ENCODE measurements at places on chromosomes 5 and 9.
A peak's percentile ranks its signal among the peaks of the same experiment; 100 is the strongest.

DNA sequence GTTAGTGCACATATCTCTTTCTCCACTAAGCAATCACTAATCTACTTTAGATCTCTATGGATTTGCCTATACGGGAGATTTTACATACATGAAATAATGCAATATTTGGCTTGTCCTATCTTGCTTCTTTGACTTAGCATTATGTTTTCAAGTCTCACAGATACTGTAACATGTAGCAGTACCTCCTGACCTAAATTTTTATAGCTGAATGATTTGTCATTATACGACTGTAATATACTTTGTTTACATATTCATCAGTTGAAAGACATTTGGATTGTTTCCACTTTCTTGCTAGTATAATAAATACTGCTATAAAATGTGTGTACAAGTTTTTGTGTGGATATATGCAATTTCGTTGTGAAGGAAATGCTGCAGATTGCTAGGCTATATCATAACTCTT is 1520.8 kb upstream of the CDH6 start:
- no peak for DNase-seq

GRCh38 chr5:1273745-1274144 is 21.1 kb downstream of the TERT start:
- DNase-seq = no peak

DNA sequence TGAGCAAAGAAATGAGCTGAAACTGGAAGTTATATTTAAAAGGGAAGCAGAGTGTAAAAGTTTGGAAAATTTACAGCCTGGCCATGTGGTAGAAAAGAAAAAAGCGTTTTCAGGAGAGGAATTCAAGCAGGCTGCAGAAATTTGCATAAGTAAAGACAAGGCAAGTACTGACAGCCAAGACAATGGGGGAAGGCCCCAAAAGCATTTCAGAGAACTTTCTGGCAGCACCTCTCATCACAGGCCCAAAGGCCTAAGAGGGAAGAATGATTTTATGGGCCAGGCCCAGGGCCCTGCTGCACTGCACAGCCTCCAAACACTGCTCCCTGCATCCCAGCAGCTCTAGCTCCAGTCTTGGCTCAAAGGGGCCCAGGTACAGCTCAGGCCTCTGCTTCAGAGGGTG is 169.7 kb downstream of the GLIS3 start:
- no peak for DNase-seq

GRCh38 chr5:85849411-85849810 is 768.3 kb upstream of the COX7C start:
- no peak for DNase-seq

GRCh38 chr5:160508780-160509361 is 87.2 kb downstream of the PTTG1 start:
- peak; percentile 95 for DNase-seq

- DNase-seq = no peak
Measured at GRCh38 chr9:4829969-4830368, 37.2 kb downstream of the RCL1 start.

DNA sequence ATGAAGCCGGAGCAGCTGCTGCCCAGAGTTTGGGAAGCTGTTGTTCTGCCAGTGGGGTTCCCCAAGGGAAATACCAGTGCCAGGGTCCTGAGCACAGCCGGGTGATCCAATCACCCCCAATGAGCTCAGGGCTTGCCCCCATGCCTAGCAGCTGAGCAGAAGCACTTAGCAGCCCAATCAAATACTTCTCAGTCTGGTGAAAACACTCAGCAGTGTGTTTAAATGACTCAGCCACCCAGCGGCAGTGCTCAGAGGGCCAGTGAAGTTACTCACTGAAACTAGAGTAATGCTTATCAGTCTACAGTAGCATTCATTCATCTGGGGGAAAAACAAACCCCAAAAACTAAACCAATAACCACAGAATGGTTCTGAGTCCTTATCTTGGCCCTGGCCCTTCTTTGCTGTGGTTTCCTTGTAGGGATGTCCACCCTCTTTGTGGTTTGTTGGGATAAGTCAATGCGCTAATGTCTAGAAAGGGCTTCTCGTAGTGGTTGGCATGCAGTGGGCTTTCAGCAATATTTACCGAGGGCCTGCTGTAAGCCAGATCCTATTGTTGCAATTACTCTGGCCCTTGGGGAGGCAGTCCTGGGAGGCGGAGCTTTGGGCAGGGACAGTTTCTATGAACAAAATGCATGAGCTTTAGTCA is 43.1 kb downstream of the LHX2 start:
- DNase-seq = peak; percentile 73
